ENCODE measurements at places on chromosomes 1 and 21.

GRCh38 chr1:32647308-32648134, 2.8 kb downstream of the ZBTB8OS start:
- DNase-seq, result no peak

GRCh38 chr1:111850109-111850508, 94.4 kb downstream of the DDX20 start:
- DNase-seq, result no peak

DNA sequence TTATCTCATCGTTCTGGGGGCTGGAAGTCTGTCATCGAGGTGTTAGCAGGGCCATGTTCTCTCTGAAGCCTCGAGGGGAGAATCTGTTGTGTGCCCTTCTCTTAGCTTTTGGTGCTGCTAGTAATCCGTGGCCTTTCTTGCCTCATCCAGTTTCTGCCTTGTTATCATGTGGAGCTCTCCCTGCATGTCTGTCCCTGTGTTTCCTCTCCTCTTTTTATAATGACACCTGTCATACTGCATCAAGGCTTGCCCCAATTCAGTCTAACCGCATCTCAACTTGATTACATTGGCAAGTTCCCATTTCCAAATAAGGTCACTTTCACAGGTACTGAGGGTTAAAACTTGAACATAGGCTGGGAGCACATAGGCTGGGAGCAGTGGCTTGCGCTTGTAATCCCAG, 82.6 kb upstream of the CNIH3 start:
- no peak for DNase-seq

GRCh38 chr1:61427510-61427909, 297.4 kb downstream of the TM2D1 start:
- no peak for DNase-seq

DNA sequence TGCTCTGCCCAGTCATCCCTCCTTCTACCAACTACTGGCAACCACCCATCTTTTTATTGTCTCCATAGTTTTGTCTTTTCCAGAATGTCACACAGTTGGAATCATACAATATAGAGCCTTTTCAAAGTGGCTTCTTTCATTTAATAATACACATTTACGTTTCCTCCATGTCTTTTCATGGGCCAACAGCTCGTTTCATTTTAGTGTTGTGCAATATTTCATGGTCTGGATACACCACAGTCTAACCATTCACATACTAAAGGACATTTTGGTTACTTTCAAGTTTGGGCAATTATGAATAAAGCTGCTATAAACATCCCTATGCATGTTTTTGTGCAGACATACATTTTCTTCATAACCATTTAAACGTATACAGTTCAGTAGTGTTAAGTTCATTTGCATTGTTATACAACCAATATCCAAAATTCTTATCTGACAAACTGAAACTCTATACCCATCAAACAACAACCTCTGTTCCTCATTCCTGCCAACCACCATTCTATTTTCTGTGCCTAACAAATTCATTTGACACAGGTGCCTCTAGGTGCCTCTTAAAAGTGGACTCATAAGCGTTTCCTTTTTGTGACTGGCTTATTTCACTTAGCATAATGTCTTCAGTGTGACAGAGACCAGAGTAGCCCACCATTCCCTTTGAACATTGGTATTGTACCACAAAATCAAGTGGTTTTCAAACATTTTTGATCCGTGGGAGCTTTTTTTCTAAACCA, 138.1 kb downstream of the NR5A2 start:
- no peak for DNase-seq

GRCh38 chr21:43731891-43732711, 13.2 kb downstream of the PDXK start:
- no peak for DNase-seq

DNA sequence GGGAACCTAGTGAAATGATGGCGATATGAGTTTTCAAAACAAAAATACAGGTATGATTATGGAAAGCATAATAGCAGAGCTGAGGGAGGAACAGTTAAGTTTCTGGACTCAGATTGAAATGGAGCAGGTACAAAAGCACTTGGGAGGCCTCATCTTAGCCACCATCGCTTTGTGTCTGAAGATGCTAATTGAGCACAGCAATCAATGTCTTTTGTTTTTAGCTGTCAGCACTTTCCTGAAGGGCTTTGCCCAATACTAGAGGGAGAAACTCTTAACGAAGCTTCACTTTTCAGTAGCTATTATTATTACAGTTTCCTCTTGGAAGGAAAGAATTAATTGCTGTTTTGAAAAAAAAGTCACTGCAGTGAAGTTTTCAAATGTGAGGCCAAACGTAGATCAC, 348.7 kb downstream of the RWDD3 start:
- no peak for DNase-seq

DNA sequence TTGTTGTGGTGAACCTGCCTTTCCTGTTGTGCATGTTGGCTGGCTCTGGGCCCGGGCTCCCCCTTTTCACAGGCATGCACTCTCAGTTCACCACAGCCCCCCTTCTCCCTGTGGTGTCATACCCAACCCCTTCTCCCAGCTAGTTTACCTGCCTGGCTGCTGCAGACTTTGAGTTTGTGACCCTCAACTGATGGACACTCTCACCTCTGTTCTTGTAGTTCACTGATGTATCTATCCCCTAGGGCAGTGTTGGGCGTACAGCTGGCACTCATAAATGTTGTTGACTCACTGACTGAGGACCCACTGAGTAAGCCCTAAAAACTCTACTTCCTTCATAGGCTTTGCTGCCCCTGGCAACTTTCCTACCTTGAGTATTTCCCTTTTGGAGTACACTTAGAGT, 54.9 kb downstream of the WDR64 start:
- DNase-seq, result no peak

GRCh38 chr1:172144445-172145061, 275.9 kb upstream of the C1orf105 start:
- no peak for DNase-seq

GRCh38 chr21:29610779-29611360, 312.1 kb downstream of the BACH1 start:
- DNase-seq, result no peak

DNA sequence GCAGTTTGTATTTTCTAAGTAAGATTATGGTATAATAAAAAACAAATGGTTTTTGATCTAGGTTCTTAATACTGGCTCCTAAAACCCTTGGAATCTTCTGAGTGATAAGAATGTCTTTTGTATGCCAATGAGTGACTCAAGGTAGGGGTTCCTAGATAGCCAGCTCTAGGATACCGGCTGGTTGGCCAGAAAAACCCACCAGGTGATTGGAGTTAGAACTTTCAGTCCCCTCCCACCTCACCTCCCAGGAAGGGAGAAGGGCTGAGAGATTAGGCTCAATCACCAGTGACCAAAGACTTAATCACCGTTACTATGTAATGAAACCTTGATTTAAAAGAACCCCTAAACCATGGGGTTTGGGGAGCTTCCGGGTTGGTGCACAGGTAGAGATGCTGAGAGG, 8.7 kb upstream of the BRDT start:
- DNase-seq, result no peak

GRCh38 chr1:78223417-78224215, 177.8 kb downstream of the GIPC2 start:
- DNase-seq, result no peak

- no peak for DNase-seq
These were observed 161.6 kb upstream of the RAB4A start for GRCh38 chr1:229109320-229109761.

DNA sequence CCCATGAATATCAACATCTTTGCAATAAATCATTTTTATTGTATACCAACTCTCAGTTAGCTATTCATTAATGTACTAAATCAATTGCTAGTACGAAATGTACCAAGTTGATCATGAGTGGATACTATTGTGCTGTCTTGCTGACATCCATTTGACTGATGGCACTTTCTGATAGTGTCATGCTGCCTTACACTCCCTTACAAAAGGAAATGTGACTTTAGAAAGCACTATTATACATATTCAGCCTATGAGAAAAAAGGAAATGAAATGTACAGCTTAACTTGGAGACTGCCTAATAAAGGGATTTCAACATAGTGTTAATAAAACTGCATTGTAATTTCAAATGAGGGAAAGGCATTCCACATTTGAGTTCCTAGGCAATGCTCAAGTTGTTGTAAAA, 52.2 kb downstream of the PLA2G4A start:
- DNase-seq, result no peak

DNA sequence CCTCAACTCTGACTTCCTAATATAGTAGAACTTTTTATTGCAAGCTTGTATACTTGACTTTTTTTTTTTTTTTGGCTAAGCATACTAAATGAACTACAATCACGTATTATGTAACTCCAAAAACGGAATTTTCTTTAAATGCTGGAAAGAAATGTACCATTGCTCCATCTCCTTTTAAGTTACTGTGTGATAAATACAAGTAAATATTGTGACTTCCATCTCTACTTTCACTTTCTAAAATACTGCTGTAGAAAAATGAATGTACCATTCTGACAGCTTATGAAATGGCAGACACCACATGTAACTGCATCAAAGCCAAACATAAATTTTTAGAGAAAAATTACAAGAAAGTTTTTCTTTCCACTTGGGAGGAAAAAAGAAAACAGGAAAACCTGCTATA, 54.7 kb downstream of the ASH1L start:
- no peak for DNase-seq

- DNase-seq, result peak; percentile 33
These were observed 63.4 kb downstream of the KCNAB2 start for GRCh38 chr1:6108937-6109614.

DNA sequence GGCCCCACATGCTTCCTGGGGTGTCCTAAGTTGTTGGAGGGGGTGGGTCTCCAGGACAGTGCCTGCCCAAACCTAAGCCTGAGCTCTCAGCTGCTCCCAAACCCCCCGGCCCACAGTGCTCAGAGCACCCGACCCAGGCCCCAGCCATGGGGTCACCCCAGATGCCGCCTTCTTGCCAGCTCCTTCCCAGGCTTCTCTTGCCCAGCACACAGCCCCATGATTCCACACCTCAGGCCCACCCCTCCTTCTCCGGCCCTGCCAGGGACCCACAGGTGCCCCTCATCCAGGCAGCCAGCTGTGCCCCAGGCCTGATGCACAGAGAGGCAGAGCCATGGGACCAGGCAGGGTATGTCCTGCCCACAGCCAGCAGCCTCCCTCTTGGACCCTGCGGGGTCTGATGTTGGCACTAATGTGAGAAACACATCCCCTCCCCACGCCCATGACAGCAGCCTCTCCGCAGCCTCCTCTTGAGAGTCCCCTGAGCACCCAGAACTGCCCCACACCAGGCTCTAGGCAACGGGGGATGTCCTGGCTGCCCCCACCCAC, 4.9 kb downstream of the WNT9A start:
- DNase-seq, result no peak

- DNase-seq, result peak; percentile 26
These were observed 93.5 kb upstream of the ACTL8 start for GRCh38 chr1:17661546-17662157.

DNA sequence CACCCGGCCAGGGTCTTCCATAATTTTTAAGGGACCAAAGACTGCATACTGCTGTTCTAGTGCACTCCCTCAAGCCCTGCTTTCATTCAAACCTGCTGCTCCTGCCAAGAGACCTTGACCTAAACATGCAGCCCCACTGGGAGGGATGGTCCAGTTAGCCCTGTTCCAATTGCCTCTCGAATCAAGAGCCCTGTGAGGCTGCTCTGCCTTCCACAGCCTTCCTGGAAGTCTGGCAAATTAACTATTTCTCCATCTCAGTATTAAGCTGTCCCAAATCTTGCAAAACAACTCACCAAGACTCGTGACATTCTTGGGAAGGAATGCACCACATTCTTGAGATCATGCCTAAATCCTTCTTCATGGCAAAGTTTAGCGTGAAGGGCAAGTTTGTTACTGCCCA, 231.3 kb downstream of the C1orf94 start:
- DNase-seq, result no peak

GRCh38 chr1:29457496-29458368, 221.4 kb downstream of the PTPRU start:
- no peak for DNase-seq

GRCh38 chr1:23184212-23184934, 15.7 kb upstream of the LUZP1 start:
- no peak for DNase-seq

GRCh38 chr1:43435146-43436145, 18.3 kb downstream of the HYI start:
- DNase-seq, result no peak

GRCh38 chr1:101526813-101527212, 290.0 kb downstream of the S1PR1 start:
- no peak for DNase-seq

DNA sequence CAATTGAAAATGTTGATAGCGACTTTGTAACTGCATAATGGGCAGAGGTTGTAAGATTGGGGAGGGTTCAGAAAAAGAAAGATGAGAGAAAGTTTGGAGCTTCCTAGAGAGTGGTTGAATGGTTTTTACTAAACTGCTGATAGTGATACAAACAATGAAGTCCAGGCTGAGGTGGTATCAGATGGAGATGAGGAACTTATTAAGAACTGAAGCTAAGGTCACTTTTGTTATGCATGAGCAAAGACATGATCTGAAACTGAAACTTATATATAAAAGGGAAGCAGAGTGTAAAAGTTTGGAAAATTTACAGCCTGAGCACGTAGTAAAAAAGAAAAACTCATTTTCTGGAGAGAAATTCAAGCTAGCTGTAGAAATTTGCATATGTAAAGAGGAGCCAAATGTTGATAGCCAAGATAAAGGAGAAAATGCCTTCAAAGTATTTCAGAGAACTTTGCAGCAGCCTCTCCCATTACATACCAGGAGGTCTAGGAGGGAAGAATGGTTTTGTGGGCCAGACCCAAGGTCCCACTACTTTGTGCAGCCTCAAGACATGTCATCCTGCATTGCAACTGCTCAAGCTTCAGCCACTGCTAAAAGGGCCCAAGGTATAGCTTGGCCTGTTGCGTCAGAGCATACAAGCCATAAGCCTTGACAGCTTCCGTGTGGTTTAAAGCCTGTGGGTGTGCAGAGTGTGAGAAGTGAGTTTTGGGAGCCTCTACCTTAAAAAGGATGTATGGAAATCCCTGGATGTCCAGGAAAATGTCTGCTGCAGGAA, 843.9 kb downstream of the AMY1C start:
- no peak for DNase-seq

Data from stimulated activated CD8-positive, alpha-beta memory T cell treated with anti-CD3 and anti-CD28 coated beads, Interleukin-2, amount 100 ng/mL, for 48 hours (primary cell).